ENCODE measurements at places on chromosomes 1 and 21. TPM values are rescaled to one million over a fixed set of nuclear protein-coding genes. Genes with fewer than 3 reads are reported as not detected.
A peak's percentile ranks its signal among the peaks of the same experiment; 100 is the strongest.

DNA sequence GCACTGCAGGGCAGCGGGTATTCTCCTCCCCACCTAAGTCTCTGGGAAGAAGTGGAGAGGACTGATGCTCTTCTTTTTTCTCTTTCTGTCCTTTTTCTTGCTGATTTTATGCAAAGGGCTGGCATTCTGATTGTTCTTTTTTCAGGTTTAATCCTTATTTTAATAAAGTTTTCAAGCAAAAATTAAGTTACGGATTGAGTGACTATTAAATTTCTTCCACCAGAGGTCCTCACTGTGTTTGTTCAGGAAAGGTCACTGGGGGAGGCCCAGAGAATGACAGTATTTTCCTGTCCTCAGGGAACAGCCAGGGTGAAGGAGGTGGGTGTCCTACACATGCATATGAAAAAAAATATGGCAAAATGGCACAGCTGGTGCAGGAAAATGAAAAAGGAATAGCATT, 4.4 kb upstream of the ELF3 start:
- DNase-seq = peak; percentile 60

GRCh38 chr1:229385853-229386456, 43.1 kb upstream of the CCSAP start:
- no peak for DNase-seq

DNA sequence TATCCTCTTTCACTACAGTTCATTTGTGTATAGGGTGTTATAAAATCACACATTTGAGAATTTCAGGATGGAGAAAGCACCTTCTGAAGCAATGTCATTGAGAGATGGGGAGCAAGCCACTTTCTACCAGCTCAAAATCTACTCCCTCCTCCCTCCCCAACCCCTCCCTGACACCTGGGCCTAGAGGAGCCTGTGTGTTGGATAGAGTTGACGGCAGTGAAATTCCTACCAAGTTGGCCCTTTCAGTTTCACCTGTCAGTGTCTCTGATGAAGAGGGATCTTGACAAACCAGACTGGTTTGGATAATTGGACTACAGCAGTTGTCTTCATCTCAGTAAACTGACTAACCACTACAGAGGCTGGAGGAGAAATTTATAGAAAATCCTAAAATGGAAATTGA, 125.0 kb upstream of the HOOK1 start:
- no peak for DNase-seq

DNA sequence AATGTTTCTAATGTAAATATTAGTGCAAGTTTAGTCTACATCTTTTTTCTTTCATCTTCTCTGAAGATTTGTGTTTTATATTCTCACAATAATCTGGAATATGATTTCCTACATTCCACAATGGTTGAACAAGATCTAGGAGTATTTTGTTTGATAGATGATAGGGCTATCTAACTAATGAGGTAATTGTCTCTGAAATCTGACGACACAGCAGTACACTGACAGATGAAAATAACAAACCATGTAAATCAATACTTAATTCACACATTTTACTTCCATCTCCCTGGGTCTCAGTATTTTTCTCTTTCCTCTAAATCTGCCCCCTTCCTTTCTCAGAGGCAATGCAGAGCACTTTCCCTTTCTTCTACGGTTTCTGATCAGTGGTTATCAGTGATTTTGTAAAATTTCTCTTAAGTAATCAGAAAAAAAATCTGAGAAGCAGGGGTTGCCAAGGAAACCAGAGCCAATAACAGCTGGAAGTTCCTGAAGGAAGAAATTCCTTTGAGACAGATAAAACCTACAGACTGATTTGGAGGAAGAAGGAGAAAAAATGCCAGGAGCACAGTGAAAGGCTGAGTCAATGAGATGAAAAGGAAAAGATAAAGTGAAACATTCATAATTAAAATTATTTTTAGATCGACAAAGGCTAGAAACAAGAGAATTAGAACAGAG, 7.3 kb upstream of the ANKRD13C start:
- no peak for DNase-seq

- peak; percentile 78 for DNase-seq
These were observed 15.7 kb upstream of the PDXK start for GRCh38 chr21:43703035-43703880.

DNA sequence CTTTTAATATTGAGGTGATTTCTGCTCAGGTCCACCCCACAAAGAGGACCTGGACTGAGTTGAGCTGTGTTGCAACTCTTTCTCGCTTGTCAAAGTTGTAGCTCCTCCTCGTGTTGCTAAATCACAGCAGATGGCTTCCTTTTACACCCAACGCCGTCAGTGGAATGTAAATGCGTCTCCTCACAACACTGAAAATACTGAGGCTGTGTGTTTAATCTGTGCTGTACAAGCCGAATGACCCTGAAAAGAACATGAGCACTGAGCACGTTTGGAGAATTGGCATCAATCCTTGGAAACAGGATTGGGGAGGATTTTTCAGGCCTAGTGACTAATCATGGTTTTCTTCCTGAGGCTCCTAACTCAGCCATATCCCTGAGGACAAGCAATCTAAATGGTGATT, 196.0 kb downstream of the CRB1 start:
- DNase-seq = no peak

GRCh38 chr1:6098303-6099215, 52.9 kb downstream of the KCNAB2 start:
- no peak for DNase-seq

DNA sequence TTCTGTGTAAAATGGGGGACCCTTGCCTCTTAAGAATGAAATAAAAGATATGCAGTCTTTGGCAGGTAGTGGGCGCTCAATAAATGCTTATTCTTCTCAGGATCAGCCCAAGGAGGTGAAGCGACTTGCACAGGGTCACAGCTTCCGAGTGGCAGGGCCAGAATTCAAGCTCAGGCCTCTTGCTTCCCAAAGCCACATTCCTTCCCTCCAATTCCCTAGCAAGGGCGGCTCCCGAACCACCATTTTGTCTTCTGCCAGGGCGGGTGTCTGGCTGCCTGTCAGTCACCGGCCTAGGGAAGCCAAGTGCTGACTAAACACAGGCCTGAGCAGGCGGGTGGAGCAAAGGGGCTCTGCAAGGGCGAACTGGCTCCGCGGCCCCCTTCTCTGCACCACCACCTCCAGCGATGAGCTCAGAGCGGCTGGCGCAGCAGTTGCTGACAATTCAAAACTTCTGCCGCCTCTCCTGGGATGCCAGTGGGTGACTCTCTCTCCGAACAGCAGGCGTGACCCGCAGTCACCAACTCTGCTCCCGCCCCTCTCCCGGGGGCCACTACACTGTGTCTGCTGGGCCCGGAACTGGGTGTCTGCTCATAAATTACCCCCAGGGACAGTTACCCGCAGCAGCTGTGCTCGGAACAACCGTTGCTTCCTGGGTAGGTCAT, 10.8 kb downstream of the GPR3 start:
- DNase-seq = peak; percentile 85

DNA sequence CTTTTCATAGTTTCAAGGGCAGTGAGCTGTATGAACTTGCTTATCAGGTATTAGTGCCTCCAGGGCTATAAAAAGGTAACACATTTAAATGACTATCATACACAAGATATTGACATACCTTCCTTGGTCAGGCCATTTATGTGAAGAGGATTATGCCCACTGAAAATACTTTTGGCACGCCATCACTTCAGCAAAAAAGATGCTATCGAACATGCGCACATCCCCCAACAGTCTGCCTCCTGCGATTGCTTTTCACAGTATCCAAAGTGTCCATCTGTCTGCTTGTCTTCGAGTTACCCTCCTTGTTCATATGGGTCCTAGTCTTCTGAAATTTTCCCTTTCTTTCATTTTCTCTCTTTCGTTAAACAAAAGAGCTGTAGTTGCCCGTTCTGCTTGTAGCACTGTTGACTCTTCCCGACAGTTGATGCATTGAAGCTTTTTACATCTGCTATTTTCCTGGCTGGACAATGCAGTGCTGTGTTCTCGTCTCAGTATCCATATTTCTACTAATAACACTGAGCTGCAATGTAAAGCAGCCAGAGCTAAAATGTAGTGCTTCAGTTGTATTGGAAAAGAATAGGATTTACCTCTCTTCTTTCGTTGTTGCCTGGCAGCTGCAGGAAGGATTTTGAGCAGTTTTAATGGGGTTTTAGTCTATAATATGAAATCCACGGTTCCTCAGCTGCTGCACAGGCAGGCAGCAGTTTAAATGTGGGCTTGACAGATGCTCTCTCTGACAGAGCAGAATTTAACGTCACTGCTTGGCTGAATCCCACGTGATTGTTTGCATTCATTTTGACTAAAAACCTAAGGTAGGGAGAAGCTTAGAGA, at the start of gene B3GALT2:
Gene B3GALT2 (minus strand): TSS at position 713 of the 831 bp plus-strand sequence. CDS start 5,051 bp downstream, outside the sequence.
- DNase-seq = no peak

DNA sequence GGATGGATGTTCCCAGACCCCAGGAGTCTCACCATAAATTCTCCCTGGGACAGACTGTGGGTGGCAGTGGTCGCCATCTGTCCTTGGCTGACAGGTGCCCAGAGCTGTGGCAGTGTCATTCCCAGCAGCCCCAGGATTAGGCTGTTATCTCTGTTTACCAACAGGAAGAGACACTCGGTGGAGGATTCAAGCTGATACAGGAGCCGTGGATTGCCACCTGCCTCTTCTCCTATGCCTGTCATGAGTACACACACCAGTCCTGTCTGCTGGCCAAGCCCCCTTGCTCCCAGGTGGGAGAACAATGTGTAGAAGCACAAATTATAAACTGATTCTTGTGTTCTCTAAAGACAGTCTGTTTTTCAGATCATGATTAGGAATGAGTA, 152.6 kb downstream of the ETS2 start:
- DNase-seq = no peak

- DNase-seq = no peak
These were observed 69.7 kb upstream of the RGL1 start for GRCh38 chr1:183735069-183735860.

- DNase-seq = peak; percentile 93
These were observed 53.4 kb upstream of the IFFO2 start for GRCh38 chr1:19009882-19010321.

- DNase-seq = no peak
These were observed 1.5 kb upstream of the TINAGL1 start for GRCh38 chr1:31574749-31575368.

- peak; percentile 85 for DNase-seq
These were observed 9.7 kb upstream of the SHCBP1L start for GRCh38 chr1:182962554-182963115.

- DNase-seq = peak; percentile 50
These were observed 16.8 kb upstream of the POGZ start for GRCh38 chr1:151476083-151476482.

FLG2 gene
- not detected for total RNA-seq

DNAJC28 gene
- total RNA-seq = 5.8 TPM

CDC14A gene
- total RNA-seq = 14.0 TPM

TFF2 gene
- not detected for total RNA-seq

GJA8 gene
- not detected for total RNA-seq

LAX1 gene
- 0.15 TPM for total RNA-seq

All from endodermal cell (in vitro differentiated cells).